T-helper 2 cell treated with Interferon-gamma antibody and Interleukin-4, amounts not matched to agents 5 μg/mL and 100 μg/mL, for 36 hours (primary cell): ENCODE measurements at places on chromosomes 2 and 18.

DNA sequence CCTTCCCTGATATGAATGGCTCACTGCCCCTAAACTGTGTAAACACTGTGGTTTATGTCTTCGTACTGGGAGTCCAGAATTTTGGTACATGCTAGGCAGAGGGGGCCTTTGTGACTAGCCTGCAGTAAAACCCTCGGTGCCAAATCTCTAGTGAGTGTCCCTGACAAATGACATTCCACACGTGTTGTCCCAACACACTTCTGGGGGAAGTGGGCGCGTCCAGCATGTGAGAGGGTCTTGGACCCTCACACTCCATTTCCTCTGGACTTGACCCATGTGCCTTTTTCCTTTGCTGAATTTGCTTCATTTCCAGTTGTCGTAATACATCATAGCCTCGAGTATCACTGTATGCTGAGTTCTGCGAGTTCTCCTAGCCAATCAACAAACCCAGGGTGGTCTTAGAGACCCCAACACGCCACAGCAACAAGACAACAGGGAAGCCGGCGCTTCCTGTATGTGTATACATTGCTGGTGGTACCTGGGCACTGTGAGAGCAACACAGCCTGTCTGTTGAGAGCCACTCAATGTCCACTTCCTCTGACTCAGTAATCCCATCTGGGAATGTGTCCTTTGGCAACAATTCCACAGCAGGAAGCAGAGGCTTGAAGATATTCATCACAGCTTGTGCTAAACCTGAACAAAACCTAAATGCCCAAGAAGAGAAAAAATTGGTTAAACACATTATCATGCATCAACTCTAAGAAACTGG, 26.9 kb upstream of the SLC66A3 start:
- no peak for DNase-seq

- DNase-seq, result no peak
Measured at GRCh38 chr18:26255695-26256622, 29.7 kb downstream of the TAF4B start.

DNA sequence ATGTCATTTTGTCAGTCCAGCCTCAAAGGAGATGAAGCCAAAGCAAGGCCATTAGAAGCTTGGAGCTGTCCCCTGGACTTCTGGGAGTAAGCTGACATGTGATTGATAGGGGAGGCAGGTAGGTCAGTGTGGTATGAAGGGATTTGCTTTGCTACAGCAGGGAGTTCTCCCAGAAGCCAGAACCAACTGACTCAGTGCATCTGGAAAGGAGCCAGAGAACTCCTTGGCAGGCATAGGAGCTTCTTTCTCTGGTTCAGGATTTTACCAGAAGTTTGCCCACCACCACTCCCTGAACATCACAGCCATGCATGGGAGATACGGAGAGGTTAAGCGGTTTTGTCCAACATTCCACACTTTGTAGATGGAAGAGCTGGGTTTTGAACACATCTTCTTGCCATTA, 24.5 kb upstream of the KCNE4 start:
- no peak for DNase-seq

- DNase-seq, result no peak
Measured at GRCh38 chr2:16285813-16286510, 345.6 kb downstream of the MYCN start.

DNA sequence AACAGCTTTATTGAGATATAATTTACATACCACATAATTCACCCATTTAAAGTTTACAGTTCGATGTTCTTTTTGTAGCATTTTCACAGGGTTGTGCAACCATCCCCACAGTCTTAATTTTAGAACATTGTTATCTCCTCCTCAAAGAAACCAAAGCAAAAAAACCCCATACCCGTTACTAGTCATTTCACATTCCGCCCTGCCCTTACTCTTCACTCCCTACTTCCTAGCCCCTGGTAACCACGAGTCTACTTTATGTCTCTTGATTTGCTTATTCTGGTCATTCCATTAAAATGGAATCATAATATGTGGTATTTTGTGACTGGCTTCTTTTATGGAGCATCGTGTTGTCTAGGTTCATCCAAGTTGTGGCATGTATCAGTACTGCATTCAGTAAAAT, 137.7 kb downstream of the TANC1 start:
- no peak for DNase-seq

- no peak for DNase-seq
Measured at GRCh38 chr2:101986376-101986775, 5.4 kb upstream of the IL1R2 start.

- no peak for DNase-seq
Measured at GRCh38 chr18:13401826-13402225, 183.3 kb downstream of the LDLRAD4 start.

DNA sequence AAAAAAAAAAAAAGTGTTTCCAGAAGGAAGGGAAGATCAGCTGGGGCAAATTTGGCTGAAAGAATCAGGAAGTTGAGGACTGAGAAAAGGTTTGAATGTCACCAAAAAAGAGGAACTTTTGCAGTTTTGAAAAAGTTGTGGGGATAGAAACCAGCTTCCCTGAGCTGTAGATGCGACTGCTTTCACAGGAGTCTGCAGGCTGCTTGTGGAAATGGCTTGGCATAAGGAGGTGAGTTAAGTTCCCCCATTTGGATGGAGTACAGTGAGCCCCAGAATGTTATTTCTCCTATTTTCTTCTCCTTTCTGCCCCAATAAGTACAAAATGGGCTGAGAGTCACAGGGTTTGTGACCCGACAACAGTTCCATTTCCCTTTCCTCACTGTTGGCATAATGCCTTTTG, 16.5 kb upstream of the ME2 start:
- no peak for DNase-seq

DNA sequence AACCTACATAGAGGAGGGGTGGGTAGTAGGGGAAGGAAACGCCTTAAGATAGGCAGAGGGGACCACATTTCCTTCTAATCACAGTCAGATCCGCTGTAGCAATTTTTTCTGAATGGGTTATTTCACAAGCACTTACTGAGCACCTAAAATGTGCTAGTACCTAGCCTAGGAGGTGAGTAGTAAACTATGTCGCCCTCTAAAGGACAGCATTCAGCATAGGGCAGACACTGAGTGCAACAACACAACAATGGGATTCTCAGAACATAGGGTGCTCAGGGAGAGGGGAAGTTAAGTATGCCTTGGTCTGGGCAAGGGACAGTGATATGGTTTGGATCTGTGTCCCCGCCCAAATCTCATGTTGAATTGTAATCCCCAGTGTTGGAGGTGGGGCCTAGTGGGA, 166.1 kb upstream of the RAB6C start:
- DNase-seq, result no peak

GRCh38 chr2:126372406-126372805, 283.6 kb upstream of the GYPC start:
- no peak for DNase-seq

GRCh38 chr2:231318954-231319353, 76.6 kb upstream of the B3GNT7 start:
- DNase-seq, result no peak

GRCh38 chr18:79598633-79599175, 80.9 kb upstream of the CTDP1 start:
- no peak for DNase-seq

DNA sequence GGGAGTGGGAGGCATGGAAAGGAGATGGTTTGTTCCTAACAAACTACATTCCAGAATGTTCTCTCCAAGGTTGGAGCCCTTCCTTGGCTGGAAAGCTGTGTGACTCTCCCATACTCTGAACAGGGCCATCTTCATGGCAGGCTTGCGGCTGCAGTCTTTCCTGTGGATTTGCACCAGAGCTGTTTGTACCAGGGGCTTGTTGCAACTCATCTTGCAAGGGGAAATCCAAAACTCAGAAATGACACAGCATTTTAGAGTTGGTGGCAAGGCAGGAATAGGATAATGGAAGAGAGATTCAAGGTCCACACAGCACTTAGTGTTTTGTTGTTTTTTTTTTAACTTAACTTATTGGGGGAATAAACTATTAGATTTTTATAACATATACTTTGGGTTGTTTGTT, 73.7 kb upstream of the ZNF516 start:
- DNase-seq, result no peak

DNA sequence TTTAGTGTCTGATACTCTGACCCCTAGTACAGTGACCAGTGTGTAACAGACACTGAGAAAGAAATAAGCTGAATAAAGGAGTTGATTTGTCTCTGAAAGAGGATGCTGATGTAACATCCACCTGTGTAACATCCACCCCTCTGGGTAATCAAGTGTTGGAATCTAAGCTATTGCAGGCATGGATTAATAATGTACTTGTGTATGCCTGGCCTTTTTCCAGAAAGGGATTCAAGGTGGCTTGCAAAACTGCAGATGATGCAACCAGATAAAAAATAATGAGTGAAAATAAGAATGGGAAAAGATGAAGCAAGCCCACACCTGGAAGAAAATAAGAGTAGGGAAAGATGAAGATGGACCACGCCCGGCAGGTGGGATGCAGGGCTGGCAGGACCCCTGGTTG, 48.2 kb upstream of the FOXI3 start:
- DNase-seq, result no peak

DNA sequence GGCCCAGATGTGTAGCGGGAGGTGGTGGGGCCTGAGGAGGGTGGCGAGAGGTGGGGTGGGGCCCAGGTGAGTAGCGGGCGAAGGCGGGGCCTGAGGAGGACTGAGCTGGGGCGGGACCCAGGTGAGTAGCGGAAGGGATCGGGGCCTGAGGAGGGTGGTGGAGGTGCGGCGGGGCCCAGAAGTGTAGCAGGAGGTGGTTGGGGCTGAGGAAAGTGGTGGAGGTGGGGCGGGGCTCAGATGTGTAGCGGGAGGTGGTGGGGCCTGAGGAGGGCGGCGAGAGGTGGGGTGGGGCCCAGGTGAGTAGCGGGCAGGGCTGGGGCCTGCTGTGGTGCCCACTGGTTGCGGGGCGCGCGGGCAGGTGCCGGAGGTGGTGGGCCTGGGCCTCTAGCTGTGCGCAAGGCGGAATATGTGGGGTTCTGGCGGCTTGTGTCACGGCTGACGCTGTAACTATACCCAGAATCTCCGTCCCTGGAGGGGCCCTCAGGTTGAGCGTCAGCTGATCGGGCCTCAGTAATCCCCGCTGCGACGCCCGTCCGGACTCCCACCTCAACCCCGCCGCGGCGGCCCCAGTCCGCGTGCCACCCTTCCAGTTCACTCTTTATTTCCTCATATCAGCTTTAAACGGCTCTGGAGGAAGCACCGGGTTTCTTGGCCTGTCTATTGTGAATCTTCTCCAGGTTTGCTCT, 866 bp upstream of the SF3B6 start:
- DNase-seq, result no peak

- DNase-seq, result no peak
Measured at GRCh38 chr2:99726691-99727090, 236.9 kb upstream of the REV1 start.

GRCh38 chr2:17441790-17442189, 76.5 kb downstream of the RAD51AP2 start:
- DNase-seq, result no peak

GRCh38 chr2:186917866-186918265, 68.9 kb upstream of the ZSWIM2 start:
- no peak for DNase-seq

DNA sequence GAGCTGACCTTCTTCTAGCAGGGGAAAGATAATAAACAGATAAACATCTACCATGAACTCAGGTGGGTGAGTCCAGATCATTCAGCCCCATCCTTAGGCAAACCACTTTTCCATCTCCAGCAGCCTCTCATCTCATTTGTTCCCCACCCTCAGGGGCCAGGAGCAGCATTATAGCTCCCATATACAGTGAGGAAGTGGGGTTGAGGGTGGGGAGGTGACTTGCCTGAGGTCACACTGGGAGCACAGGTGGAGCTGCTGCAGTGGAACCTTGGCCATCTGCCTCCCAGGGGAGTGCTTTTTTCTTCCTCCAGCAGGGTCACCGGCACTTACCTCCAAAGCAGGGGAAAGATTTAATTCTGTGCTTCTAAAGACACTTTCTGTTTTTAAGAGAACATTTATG, 212.5 kb upstream of the SMAD2 start:
- no peak for DNase-seq

- DNase-seq, result no peak
Measured at GRCh38 chr2:218005028-218005427, 2.2 kb upstream of the TNS1 start.

DNA sequence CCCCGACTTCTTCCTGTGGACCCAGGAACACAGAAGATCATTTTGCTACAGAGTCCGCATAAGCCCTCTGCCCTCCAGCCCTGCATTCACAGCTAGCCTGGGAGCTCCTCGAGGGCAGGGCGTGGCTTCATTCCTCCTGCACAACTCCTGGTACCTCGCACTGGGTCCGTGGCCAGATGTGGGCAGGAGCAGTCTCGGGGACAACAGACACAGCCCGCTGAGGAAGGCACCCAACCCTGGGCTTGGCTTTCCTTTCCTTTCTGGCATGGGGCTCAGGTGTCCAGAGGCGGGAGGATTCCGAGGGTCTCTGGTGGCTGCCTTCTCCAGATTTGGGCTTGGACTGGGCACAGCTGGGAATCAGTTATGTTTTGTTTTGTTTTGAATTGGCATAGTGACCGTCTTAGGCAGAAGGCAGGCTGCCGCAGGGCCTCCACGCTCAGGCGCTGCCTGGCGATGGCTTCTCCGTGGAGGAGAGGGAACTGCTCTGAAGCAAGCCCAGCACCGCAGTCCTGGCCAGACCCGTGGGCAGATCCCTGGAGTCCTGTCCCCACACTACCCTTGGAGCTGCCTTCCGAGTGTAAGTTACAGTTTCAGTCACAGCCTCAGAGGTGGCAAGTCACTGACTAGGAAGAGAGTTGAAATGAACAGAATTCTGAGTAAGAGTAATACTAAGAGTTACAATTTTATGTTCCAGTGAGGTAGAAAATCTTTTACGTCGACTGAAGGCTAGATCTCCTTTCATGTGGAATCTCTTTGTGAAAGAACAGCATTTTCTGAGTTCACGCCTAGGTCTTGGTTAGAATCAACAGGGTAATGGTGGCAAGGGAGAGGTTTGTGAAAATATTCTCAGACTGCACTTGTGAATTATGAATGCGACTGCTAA, 47.9 kb downstream of the LDLRAD4 start:
- peak; percentile 72 for DNase-seq

GRCh38 chr2:136347981-136348380, 230.0 kb upstream of the CXCR4 start:
- peak; percentile 1 for DNase-seq

GRCh38 chr2:39937621-39938020, 158.6 kb upstream of the THUMPD2 start:
- no peak for DNase-seq

DNA sequence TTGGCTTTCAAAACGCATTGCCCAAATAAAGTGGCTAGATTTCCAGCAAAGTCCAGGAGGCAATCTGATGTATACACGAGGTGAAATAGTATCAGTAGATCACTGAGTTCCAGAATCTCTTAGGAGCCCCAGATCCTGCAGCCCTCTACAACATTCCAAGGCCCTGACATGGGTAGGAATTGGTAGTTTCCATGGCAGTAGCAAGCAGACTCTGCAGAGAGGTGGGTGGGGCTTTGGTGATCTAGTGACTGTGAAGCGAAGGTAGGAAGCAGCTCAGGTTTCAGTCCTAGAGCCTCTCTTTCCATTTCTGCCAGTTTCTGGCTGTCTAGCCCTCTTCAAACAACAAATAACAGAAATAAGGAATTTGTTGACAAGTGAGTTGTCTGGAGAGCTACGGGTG, 13.8 kb upstream of the SGPP2 start:
- no peak for DNase-seq

GRCh38 chr2:233448575-233448974, 94.3 kb downstream of the DGKD start:
- DNase-seq, result no peak
